Activated T-cell treated with anti-CD3 and anti-CD28 coated beads, Interleukin-2, amount 50 U/mL, for 4 hours (primary cell): ENCODE measurements at places on chromosomes 5 and 9.

- no peak for DNase-seq
Measured at GRCh38 chr5:35681911-35682310, 64.2 kb downstream of the SPEF2 start.

- no peak for DNase-seq
Measured at GRCh38 chr5:83323557-83324180, 147.9 kb upstream of the VCAN start.

- DNase-seq: no peak
Measured at GRCh38 chr5:103510851-103511553, 51.6 kb downstream of the NUDT12 start.

GRCh38 chr9:85202596-85202995, 533.1 kb downstream of the NTRK2 start:
- no peak for DNase-seq

DNA sequence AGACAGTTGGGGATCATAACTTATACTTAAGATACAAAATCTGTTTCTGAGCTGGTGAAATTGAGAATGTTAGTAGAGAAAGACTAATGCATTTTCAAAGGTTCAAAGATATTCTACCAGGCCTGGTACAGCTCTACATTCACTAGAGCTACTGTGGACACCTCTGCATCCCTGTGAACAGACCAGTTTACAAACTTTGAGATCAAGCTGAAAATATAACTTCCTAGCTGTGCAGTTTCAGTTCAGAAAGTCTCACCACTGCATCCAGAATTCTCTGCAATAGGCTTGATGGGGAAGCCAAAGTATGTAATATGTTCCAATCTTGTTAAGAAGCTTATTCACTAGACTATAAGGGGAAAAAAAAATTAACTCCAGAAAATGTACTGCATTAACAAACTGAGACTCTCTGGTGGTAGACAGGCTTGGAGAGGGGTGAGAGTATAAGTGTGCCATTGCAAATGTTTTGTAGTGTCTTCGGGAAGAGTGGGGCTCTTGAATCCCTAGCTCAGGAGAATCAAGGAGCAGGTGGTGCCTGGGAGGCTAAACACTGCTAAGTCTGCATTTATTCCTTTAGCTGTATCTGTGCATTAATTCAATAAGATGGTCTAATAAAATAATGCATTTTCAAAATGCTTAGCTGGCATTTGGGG, 671.9 kb downstream of the NR2F1-AS1 start:
- no peak for DNase-seq

DNA sequence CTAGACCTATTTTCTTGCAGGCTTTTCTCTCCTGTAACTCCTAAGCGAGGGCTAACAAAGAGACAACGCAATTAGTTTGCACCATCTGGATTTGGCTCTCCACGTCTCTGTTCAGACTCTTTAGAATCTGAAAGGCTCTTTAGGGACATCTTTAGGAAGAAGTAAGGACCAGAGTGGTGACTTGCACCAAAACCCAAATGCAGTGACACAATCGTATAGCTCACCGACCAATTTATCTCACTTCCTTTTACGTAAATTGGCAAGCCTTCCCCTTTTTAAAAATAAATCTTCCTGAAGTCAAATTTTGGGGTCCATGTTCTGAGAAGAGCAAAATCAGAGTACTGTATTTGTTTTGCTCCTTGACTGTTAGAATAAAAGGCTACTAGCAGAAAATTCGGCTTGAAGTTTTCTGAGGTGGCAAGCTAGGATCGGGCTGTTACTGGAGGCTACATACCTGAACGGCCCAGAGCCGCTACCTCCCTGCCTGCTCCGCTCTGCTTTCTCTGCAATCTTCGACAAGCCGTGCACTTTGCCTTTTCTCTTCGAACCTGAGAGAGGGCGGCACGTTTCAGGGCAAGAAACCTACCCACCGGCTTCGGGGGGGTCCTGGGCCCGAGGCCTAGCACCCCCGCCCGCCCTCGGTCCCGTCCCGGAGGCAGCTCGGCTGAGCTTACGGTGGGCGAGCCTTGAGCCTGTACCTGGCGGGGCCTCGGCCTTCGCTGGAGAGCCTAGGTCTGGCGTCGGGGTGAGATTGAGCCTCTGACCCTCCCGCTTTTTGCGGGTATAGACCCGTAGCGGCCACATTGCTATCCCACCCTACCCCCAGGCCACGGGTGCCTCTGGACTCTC, 537 bp downstream of the MEIKIN start:
- DNase-seq: no peak

GRCh38 chr5:176810081-176810597, at the start of gene UNC5A:
UNC5A (plus strand) TSS chr5:176810559; CDS start chr5:176810751, 192 bp downstream.
- DNase-seq: peak; percentile 26
